ENCODE measurements at places on chromosomes 1 and 21.

DNA sequence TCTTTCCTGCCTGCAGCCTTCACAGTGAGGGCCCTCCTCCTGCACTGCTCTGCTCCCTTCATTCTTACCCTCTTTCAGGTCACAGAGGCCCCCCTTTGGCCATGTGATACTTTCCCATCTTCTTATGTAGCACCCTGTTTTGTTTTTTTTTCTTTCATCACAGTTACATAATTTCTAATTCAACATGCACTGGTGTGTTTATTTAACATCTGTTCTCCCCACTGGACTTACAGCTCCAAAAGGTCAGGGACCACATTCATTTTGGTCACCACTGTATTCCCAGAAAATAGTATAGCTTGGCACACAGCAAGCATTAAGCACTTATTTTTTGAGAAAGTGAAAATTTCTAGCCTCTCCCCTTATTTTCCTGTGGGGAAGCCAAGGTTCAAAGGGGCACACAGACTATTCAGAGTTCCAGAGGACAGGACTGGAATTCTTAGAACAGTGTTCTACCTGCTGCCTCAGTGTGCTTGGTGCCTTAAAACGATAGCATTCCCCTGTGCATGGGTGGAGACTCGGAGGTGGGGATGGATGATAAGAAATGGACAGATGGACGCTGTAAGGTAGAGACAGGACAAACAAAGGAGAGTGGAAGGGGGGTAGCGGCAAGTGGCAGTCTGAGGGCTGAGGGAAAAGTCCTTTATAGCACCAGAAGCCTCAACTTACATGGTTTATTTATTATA is 5.3 kb downstream of the DENND2D start:
- DNase-seq: no peak

GRCh38 chr1:117342397-117342796 is 24.9 kb upstream of the MAN1A2 start:
- DNase-seq: no peak

DNA sequence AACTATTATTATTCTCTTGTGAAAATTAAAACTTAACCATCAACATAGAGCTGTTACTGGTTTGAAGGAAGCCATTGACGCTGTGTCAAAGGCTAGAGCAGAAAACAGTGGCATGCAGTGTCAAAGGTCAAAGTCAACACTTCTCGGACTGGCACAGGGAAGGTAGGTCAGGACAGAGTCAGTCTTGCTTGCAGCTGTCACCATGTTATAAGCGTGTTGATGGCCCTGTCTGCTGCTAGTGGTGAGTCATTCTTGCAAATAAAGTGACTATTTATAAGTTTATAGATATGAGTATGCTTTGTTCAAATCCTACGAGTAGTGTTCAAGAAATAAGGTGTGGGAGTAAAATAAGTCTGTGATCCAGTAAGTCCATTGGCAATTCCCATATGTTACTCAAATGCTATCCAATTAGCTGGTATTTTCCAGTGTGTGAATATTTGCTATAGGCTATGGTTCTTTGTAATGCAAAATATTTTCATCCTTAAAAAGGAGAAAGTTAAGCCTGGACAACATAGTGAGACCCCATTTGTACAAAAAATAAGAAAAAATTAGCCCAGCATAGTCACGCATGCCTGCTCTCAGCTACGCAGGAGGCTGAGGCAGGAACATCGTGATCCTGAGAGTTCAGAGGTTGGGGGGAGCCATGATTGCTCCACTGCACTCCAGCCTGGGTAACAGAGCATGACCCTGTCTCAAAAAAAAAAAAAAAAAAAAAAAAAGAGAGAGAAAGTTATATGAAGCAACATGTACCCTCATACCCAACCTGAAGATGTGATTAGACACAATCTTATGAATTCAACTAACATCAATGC is 26.3 kb upstream of the TINAGL1 start:
- no peak for DNase-seq

DNA sequence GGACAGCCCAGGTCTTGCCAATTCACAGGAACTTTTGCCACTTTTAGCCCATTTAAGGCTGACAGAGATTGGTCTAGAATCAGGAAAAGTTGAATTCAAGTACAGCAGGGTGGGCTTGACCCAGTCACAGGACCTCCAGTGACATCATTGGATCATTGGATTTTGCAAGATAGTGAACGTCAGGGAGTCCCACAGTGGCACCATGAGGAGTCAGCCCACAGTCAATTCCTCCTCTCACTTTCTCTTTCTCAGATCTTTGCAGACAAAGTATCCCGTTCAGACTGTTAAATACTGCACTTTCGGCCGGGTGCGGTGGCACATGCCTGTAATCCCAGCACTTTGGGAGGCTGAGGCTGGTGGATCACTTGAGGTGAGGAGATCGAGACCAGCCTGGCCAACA is 57.9 kb upstream of the TLR5 start:
- no peak for DNase-seq
